Stimulated activated CD4-positive, alpha-beta T cell treated with anti-CD3 and anti-CD28 coated beads, Interleukin-2, amount 100 ng/mL, for 48 hours (primary cell): ENCODE measurements at places on chromosomes 11 and 22.

GRCh38 chr22:45971408-45972028 lies 5.4 kb downstream of the WNT7B start:
- no peak for DNase-seq

DNA sequence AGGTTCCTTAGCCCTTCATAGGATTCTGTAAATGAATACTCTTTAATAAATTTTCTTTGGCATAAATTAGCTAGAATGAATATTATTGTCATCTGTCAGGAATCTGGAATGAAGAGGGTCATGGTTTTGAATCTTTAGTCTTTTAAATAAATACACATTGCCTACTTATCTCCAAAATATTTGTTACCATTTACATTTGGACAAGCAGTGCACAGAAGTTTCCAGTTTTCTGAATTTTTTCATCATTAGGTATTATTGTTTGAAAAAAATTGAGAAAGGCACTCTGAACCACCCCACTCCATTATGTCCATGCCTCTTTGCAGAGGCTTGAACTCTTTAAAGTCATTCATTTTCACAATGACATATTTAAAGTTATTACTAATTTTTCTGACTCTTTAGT lies 549.0 kb upstream of the LUZP2 start:
- DNase-seq: no peak

- DNase-seq: no peak
These were observed 41.6 kb downstream of the MRTFA start for GRCh38 chr22:40594924-40595323.

- DNase-seq: no peak
These were observed 292.3 kb upstream of the FAT3 start for GRCh38 chr11:91932151-91932821.

- no peak for DNase-seq
These were observed 744 bp downstream of the PACSIN3 start for GRCh38 chr11:47185305-47186075.

- DNase-seq: no peak
These were observed 261.9 kb downstream of the DCDC1 start for GRCh38 chr11:31107649-31108048.

DNA sequence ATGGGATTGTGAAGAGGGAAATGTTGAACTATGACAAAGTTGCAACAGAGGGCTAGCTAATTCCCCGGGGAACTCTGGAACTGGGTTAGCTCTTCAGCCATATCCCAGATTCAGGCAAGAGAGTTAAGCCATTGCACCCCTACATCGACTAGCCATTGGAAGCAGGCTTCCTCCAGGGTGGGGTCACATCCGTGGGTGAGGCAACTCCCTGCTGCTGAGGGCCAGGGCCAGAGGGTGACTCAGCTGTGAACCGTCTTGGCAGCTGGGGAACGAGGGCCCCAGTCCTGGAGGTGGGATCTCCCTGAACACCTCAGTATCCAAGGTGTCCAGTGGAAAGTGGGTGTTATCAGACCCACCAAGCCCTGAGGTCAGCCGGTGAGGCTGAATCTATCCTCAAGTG lies 41.1 kb downstream of the RPS6KA4 start:
- DNase-seq: no peak
